Calu3 (cell line): ENCODE measurements at places on chromosomes 11 and 22. TPM values are rescaled to one million over a fixed set of nuclear protein-coding genes. Genes with fewer than 3 reads are reported as not detected.
A peak's percentile ranks its signal among the peaks of the same experiment; 100 is the strongest.

DNA sequence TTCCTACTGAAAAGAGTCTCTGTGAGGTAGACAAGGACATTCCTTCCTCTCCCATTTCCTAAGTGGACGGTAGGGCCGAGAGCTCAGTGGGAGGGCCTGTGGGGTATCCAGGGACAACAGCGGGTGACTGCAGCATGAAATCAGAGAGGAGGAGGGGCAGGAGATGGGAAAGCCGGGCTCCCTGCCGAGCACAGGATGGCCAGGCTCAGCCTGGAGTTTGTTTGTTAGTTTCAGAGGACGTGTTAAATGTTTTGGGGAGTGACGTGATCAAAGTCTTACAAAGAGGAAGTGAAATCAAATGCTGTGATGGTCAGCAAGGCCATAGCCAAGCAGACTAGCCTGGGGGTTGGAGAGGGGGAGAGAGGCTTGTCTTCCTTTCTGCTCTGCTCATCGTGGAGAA is 152.7 kb downstream of the ADAMTS15 start:
- no peak overlapping the region for H3K4me3 ChIP-seq
- no peaks in the 10 kb centered on the region for H3K4me1 ChIP-seq
- no peaks in the 10 kb centered on the region for H3K36me3 ChIP-seq

DNA sequence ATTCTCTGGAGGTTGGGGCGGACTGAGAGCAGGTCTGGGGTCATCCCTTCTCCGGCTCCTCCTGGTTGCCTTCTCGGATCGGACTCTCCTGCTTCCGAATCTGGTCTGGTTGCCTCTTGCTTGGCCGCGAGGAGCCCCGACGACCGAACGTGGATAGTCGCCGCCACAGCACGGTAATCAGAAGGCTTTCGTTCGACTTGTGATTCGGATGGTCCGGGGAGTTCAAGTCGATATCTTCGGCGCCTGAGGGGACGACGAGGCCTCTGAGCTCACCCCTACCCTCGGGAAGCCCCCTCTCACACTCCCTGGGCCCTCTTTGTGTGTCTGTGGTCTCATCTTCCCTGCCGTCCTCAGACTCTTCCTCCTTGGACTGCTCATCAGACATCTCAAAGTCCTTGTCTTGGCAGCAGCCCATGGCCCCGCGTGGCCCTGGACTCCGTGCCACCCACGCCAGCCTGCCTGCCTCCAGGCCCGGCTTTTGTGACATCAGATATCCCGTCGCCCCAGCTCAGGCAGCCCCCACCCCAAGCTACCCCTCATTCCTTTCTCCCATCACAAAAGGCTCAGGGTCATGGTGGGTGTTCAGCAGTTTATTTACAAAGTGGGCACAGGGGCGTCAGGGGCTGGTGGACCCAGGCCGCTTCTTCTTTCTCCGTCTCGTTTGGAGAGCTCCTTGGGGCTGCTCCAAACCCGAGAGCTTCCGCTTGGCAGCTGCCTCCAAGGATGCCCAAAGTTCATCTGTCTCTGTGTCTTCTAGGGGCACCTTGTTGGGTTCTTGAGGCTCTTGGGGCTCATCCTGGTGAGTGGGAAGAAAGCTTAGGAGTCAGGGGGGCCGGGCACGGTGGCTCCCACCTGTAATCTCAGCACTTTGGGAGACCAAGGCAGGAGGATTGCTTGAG is at the start of gene TEX54:
Gene TEX54, minus strand, starts transcription at position 506 of the 899 bp plus-strand sequence.
- H3K27ac ChIP-seq, result peak within 1 kb of the TSS; percentile 92
- peak within 1 kb of the TSS; percentile 85 for H3K4me3 ChIP-seq
- peaks cover 67% of the 10 kb centered on the region for H3K36me3 ChIP-seq
- DNase-seq, result no peak
- no peaks in the 10 kb centered on the region for H3K27me3 ChIP-seq

GRCh38 chr22:44160421-44160820 is 20.3 kb upstream of the PARVG start:
- DNase-seq, result no peak
- H3K27me3 ChIP-seq, result no peaks in the 10 kb centered on the region
- no peak overlapping the region for H3K4me3 ChIP-seq
- no peaks in the 10 kb centered on the region for H3K4me1 ChIP-seq
- no peak overlapping the region for H3K27ac ChIP-seq
- H3K36me3 ChIP-seq, result no peaks in the 10 kb centered on the region

The SAA1 gene
- 23.9 and 54.1 TPM in 2 replicates for total RNA-seq

DNA sequence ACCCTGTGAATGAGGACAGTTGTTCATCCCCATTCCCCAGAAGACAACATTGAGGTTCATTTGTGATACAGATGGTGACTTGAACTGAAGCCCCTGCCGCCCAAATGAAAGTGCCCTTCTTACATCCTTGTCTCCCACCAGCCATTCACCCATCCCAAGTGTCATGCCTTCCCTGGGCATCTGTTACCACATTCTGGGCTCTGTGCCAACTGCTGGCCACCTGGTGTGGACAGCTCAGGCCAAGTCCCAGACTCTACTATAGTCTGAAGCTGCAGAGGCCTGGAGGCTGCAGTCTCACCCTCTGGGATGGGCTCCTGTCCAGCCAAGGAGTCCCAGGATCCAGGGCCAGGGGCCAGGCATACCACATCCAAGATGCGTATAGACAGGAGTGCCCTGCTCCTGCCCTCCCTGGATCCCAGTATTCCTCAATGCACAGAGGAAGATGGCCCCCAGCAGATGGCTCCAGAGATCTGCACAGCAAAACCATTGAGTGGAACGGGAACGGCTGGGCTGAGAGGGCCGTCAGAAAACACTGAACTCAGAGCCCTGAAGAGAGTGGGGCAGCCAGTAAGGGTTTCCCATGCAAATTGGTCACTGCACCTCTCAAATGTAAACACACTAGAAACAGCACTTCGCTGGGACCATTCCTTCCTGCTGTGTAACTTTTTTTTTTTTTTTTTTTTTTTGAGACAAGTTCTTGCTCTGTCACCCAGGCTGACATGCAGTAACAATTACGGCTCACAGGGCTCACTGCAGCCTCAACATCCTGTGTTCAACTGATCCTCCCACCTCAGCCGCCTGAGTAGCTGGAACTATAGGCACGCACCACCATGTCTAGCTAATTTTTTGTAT is 22.8 kb downstream of the ARRB1 start:
- peak overlapping the region; percentile 7 for H3K27ac ChIP-seq
- DNase-seq, result peak; percentile 67

GRCh38 chr11:1012291-1012690 is 24.2 kb downstream of the MUC6 start:
- H3K36me3 ChIP-seq, result peaks cover 25% of the 10 kb centered on the region
- H3K27me3 ChIP-seq, result no peaks in the 10 kb centered on the region
- no peak for DNase-seq
- H3K4me3 ChIP-seq, result no peak overlapping the region

GRCh38 chr11:20192151-20192550 is 31.9 kb upstream of the DBX1 start:
- no peak overlapping the region for H3K4me3 ChIP-seq
- no peaks in the 10 kb centered on the region for H3K36me3 ChIP-seq
- H3K4me1 ChIP-seq, result no peaks in the 10 kb centered on the region
- DNase-seq, result no peak
- H3K27ac ChIP-seq, result no peak overlapping the region

The PRG3 gene
- not detected in 2 replicates for total RNA-seq

DNA sequence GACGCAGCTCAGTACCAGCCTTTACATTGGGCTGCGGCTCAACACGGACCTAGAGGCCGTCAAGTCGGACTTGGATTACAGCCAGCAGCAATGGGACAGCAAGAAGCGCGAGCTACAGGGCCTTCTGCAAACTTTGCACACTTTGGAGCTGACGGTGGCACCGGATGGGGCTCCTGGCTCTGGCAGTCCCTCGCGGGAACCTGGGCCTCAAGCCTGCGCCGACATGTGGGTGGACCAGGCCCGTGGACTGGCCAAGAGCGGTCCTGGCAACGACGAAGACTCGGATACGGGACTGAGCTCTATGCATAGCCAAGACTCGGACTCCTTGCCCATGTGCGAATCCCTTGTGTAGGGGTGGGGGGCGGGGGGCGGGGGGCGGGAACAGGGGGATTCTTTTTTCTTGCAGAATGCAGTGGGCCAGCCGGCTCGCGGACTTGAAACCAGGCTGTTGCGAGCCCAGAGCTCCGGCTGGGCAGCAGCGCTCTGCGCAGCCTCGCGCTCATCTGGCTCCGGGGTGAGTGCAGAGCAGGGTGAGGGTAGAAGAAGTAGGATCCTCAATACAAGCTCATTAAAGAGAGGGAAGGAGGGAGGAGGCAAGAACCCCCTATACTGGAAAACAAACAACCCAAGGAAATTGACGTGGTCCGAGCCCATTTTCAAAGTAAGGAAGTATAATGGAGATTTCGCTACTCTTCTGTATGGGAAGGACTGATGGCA is 1.8 kb downstream of the RASSF10 start:
- peaks cover 46% of the 10 kb centered on the region for H3K36me3 ChIP-seq
- DNase-seq, result peak; percentile 27
- peaks cover 69% of the 10 kb centered on the region for H3K4me1 ChIP-seq
- H3K27ac ChIP-seq, result peak overlapping the region; percentile 26

The ART1 gene
- total RNA-seq, result not detected in 2 replicates

DNA sequence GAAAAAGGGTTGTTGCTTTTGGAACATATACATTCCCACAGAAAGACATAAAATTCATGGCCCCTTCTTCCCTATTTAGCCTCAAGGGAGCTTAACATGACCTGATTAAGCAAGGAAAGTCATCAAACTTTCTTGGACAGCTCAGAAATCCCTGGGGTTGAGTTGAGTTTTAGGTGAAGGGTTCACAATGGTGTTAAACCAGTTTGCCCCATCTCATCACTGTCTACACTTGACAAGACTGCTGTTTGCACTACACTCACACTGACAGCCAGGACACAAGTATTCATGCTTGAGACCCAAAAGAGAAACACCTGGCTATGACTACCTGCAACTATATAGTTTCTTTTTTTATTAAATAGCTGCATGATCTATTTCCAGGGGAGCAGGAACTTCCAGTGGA is 209.8 kb upstream of the TMEM45B start:
- no peak overlapping the region for H3K4me3 ChIP-seq
- no peaks in the 10 kb centered on the region for H3K4me1 ChIP-seq
- H3K27ac ChIP-seq, result no peak overlapping the region
- no peaks in the 10 kb centered on the region for H3K36me3 ChIP-seq
- no peak for DNase-seq

The POTEH gene
- not detected in 2 replicates for total RNA-seq

DNA sequence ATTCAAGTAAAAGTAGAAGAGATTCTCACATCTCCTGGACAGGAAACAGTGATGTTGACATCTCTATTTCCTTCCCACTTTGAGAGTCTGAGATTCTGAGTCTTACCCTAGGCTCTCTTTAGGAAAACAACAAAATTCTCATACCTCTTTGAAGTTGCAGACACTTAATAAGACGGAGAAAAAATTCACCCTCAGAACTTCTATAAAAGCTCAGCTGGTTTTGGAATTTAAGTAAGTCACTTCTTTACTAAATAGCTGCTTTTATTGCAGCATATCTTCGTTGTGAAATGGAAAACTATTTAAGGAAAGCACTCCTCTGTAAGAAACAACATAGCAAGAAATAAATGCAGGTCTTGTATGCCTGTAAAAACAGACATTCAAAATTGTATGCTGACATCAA is 79.1 kb downstream of the MSANTD4 start:
- H3K27me3 ChIP-seq, result no peaks in the 10 kb centered on the region
- H3K4me3 ChIP-seq, result no peak overlapping the region
- DNase-seq, result no peak
- H3K4me1 ChIP-seq, result no peaks in the 10 kb centered on the region
- H3K27ac ChIP-seq, result no peak overlapping the region
- no peaks in the 10 kb centered on the region for H3K36me3 ChIP-seq

- H3K27ac ChIP-seq, result no peak overlapping the region
- no peak overlapping the region for H3K4me3 ChIP-seq
- H3K36me3 ChIP-seq, result no peaks in the 10 kb centered on the region
- DNase-seq, result peak; percentile 64
- H3K4me1 ChIP-seq, result no peaks in the 10 kb centered on the region
Measured at GRCh38 chr11:74739546-74740270, 8.5 kb upstream of the CHRDL2 start.

GRCh38 chr11:14021738-14022137 is 59.2 kb downstream of the SPON1 start:
- peaks cover 5% of the 10 kb centered on the region for H3K27me3 ChIP-seq
- H3K36me3 ChIP-seq, result no peaks in the 10 kb centered on the region
- DNase-seq, result no peak

The OR52H1 gene
- not detected in 2 replicates for total RNA-seq

The THRSP gene
- not detected in 2 replicates for total RNA-seq

DNA sequence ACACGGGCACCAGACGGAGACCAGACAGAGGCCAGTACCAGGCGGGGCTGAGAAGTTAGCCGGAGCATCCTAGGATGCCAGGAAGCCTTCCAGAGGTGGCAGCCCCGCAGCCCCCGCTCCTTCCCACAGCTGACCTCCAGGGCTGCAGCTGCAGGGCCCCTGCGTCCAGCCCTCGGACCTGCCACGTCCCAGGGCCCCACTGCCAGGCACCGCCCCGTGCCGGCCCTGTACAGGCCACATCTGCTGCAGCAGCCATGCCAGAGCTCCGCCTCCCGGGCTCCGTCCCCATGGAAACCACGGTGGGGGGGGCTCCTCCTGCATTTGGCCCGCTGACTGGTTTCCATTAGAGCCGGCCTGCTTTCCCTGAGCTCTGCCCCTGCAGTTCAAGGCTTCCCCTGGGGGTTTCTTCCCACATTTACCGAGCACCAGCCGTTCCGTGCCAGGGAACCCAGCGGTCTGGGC is 62.5 kb upstream of the PPARA start:
- H3K27ac ChIP-seq, result no peak overlapping the region
- H3K36me3 ChIP-seq, result peaks cover 97% of the 10 kb centered on the region
- H3K27me3 ChIP-seq, result no peaks in the 10 kb centered on the region

DNA sequence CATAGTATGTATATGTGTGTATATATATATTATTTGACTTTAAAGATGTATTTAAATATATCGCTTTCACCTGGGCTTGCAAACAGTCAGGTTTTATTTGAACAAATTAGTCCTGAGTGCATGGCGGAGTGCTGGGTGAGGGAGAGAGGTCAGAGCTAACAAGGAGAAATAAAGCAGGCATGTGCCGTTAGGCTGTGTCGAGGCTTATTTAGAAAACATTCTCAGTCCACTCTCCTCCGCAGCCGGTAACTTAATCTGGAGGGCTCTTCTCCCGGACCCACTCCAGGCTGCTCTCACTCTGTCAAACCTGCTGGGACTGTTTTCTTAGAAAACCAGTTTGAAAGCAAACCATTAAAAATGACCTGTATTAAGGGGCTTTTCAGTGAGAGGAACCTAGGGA is 455.9 kb downstream of the MN1 start:
- H3K27me3 ChIP-seq, result peaks cover 11% of the 10 kb centered on the region
- no peaks in the 10 kb centered on the region for H3K36me3 ChIP-seq
- no peak overlapping the region for H3K27ac ChIP-seq
- H3K4me1 ChIP-seq, result peaks cover 8% of the 10 kb centered on the region

The TRIM48 gene
- total RNA-seq, result not detected in 2 replicates

The CTSF gene
- 1.7 TPM in 2 replicates for total RNA-seq

- no peaks in the 10 kb centered on the region for H3K27me3 ChIP-seq
- H3K4me3 ChIP-seq, result peak overlapping the region; percentile 91
- H3K36me3 ChIP-seq, result peaks cover 45% of the 10 kb centered on the region
- peak overlapping the region; percentile 68 for H3K27ac ChIP-seq
- peaks cover 31% of the 10 kb centered on the region for H3K4me1 ChIP-seq
Measured at GRCh38 chr22:17772249-17772957, 1.9 kb downstream of the BID start.
